Stimulated activated CD8-positive, alpha-beta memory T cell treated with anti-CD3 and anti-CD28 coated beads, Interleukin-7, amount 100 ng/mL, for 4 hours (primary cell): ENCODE measurements at places on chromosomes 5 and 9.

- DNase-seq = no peak
Observed at GRCh38 chr5:143318270-143318669, 85.2 kb downstream of the NR3C1 start.

- DNase-seq = no peak
Observed at GRCh38 chr9:118643118-118643517, 726.1 kb downstream of the BRINP1 start.

DNA sequence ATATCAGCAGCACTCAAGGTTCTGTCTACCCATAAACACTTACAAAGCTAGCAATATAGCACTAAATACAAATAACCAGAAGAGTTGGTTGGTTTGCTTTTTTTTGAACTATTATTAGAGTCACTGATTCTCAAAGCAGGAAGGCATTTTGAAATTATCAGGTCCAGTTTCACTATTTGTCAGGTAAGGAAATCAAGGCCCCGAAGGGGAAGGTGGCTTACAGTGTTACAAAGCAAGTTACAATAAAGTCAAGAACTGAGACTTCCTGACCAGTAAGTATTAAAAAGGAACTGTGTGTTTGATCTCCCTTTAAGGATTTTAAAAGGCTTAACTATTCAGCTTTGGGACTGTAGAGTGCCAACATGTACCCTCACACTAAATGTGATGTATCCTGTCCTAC is 10.8 kb downstream of the C5orf15 start:
- no peak for DNase-seq

DNA sequence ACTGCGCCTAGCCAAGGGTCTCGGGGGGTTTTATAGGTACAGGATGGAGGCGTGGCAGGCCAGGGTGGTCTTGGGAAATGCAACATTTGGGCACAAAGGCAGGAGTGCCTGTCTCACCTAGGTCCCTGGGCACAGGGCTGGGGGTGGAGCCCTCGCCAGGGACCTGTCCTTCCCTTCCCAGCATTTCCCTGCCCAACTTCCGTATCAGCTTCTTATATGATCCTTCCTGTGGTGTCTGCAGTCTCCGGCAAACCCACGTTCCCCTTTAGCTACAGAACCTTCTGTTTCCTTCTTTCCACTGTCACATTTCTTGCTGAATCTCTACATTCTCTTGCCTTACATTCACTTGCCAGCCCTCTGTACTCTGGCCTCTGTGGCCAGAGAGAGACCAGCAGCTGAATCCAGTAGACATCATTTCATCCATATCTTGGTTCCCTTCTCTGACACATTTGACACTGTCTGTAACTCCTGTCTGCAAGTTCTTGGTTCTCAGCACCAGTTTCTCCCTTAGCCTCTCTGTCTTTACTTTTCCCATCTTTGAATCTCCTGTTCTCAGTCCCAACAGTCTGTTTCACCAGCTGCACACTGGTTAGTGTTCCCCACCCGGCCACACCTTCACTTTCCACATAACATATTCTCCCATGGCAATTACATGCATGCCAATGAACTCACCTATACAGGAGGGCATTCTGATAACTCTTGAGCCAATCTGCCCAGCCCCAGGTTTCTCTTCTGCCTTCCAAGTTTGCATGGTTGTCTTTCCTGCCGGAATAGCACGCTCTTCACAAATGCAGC is 134.7 kb upstream of the ZNF608 start:
- DNase-seq = no peak

- no peak for DNase-seq
Observed at GRCh38 chr5:59420596-59420995, 472.9 kb downstream of the PDE4D start.

DNA sequence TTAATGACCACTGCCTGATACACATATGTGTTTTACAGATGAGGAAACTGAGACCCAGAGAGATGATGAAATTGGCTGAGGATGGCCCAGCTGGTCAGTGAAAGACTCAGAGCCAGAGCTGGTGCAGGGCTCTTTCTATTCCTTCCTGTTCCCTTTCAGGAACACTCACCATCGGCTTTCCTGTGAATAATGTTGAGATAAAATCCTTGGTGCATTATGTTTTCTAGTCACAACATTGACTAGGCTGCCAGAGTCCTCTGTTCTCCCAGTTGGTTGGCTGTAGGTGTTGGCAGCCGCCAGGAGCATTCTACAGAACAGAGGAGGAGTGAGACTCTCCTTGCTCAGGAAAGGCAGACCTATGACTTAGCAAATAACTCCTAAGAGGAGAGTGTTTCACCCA is 14.8 kb downstream of the TGFBI start:
- no peak for DNase-seq

DNA sequence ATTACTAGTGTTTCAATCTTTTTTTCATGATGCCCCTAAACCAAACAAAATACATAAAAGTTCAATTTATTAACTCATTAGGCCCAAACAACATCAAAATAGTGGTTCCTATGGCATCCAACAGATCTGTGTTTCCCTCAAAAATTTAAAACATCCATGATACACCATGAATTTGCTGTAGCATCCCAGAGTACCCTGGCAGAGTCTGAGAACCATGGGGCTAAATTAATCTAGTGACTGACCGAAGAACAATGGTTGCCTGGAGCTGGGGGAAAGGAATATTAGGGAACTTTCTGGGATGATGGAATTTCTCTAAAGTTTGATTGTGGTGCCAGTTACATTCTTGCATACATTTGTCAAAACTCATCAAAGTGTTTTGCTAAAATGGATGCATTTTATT is 79.5 kb upstream of the TRIO start:
- DNase-seq = no peak

DNA sequence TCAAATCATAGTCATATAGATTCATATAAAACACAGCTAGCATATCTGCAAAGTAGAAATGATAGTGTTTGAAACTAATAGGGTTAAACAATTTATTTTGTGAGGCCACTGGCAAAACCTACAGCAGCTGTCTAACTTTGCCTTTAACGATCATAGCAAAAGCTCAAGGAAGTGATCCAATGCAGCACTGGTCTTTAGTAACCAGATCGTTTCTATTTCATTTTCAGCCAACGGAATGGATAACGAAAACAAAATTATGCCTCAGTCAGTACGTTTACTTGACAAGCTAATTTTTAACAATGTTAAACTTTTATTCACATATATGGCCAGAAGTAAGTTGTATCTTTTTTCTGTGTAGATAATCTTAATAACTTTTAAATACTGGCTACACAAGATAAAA is 17.7 kb downstream of the MLLT3 start:
- DNase-seq = no peak

- DNase-seq = no peak
Observed at GRCh38 chr5:34691326-34691725, 35.2 kb downstream of the RAI14 start.

DNA sequence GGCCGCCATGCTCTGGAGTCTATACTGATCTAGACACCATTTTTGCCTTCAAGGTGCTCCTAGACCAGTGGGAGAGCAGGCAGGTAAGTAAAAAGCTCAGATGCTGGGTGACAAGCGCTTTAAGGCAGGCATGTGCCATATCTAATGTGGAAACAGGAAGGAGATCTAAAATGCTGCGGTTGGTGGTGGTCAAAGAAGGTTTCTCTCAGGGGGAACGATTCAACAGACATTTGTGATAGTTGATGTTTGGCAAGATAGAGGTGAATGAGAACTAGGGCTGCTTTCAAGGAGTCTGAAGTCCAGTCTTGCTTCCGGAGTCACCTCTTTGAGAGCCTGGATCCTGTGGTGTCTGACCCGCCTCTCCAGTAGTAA is 146.2 kb upstream of the KLF4 start:
- no peak for DNase-seq

DNA sequence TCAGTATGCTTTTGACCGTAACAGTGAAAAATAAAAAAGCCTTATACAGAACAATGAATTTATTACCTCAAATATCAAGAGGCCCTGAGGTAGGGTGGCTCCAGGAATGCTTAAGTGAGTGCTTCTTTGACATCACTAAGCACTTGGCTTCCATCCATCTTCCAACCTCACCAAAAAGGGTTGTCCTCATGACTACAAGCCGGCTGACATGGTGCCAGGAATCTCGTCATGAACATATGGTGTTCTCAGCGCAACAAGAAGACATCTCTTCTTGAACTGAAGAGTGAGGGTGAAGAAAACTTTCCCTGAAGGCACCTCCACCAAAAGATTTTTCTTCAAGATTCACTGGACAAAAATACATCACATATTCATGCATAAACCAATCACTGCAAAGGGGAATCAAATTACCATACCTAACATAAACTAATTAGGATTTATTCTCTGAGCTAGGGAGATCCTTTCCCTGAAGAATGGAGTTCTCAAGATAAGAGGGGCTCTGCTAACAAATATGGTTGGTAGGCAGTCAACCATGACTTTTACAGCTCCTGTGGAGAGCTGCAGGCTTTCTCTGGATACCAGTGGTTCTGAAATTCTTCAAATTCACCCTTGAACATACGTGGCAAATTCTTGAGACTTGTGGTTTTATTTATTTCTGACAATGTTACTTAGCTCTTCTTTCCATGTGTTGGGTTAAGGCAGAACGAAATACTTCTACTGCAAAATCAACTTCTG is 49.5 kb downstream of the AGXT2 start:
- no peak for DNase-seq

DNA sequence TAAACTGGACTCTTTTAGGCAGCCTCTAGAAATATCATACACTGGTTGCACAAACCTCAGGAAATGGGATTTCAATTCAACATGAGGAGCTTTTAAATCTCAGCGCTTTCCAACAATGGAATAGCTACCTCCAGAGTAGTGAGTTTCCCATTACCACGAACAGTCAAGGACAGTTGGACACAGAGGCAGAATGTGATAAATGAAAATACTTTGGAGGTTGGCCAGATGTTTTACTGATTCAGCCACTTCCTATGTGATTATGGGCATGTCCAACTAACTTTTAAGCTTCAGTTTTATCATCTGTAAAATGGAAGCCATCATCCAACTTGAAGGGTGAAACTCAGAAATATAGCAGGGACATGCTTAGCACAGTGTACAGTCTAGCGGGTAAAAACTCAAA is 2.1 kb downstream of the FBXW2 start:
- DNase-seq = no peak

DNA sequence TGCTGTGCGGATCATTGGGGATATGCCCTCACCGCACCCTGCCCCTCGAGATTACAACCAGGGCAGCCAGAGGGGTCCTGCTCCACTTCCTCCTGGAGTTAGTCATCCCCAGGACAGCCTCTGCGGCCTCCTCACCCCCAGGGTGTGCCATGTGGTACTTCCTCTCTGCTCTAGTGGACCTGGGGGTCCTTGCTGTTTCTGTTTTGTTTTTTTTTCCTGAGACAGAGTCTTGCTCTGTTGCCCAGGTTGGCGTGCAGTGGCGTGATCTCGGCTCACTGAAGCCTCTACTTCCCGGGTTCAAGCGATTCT is 5.2 kb upstream of the FCN1 start:
- no peak for DNase-seq

DNA sequence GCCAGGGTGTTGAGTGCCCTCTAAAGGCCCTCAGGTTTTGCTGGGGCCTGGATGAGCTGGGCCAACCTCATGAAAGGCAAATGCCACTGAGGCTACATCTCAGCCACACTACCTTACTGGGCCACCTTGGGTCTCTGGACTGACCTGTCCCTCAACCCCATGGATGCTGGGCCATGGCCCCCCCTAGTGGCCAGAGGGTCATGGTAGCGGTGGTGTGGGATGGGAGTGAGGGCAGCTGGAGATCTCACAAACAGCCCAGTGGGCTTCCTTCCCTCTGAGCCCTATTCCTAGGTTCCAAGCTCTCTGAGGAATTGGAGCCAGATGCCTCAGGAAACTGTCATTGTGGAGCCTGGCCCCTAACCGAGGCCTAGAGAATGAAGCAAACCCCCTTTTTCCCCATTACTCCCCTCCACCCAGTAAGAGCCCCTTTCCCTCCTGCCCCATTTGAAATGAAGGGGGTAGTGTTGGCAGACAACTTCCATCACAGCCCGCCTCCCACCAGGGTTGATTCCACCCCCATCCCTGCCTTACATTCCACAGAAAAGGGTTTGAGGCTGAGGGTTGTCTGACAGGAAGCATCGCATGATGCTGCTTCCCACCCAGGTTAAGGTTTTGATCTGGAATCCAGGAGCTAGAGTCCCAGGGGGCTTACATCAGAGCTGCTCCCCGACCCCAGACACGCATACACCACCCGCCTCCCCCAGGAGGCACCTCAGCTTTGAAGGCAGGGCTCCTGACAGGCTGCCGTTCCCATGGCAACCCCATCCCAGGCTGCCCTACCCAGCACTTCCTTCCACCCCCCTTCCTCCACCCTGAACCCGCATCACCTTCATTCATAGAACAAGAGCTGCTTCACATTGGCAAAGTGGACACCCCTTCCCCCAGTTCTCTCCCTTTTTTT is 63.9 kb downstream of the PCDH1 start:
- no peak for DNase-seq

DNA sequence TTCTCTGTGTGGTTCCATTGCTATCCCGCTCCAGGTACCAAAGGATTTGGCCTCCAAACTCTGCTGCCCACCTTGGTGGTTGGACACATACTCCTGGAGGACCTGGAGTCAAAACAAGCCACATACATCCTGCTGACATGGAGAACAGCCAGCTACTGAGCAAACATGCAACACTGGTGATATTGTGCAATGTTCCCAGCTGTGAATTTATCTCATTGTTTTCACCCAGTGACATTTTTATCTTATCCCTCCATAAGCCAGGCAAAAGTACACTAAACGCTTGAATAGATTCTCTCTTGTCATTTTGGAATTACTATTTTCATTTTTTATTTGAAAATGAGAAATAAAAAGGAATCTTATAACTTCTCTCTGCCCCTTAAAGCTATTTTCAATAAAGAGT is 11.1 kb upstream of the CTSL start:
- DNase-seq = no peak

DNA sequence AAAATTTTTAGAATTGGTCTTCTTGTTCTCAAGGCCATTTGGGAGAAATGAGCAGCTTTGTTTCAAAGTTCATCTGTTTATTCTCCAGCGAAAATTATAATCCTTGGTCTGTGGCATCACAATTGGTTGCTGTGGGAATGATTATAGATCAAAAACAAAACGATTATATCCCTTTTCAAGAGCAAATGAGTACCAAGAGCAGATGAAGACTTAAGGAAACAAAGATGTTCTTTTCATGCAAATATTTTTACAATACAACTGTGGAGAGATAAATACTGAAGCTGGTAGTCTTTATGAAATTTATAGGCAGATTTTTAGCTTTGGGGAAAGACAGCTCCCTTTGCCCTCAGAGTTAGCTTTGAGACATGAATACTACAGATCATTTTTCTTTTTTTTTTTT is 620.8 kb upstream of the DMAC1 start:
- DNase-seq = no peak

GRCh38 chr5:77499441-77499840 is 7.3 kb upstream of the WDR41 start:
- no peak for DNase-seq

DNA sequence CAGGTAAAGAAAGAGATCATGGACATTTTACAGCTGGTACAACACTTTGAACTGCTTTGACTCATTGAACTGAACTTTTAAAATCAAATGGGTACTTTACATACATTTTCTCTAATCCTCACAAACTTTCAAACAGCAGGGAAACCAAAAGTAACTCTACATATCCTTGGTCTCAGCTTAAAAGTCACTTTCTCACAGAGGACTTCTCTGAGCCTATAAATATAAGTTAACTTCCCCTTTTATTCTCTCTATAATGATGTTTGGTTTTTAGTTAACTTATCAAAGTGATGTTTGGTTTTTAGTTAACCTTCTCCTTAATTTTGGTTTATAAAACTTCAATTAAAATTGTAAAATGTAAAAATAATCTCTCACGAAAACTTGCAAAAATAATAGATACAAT is 209.8 kb downstream of the MCTP1 start:
- DNase-seq = no peak

GRCh38 chr9:136110082-136111061 is 8.3 kb downstream of the TMEM250 start:
- no peak for DNase-seq

- no peak for DNase-seq
Observed at GRCh38 chr5:178090856-178091255, 22.5 kb upstream of the N4BP3 start.
